ENCODE measurements at places on chromosomes 5 and 9.

- no peak for DNase-seq
Observed at GRCh38 chr5:1134478-1134877, 22.6 kb upstream of the SLC12A7 start.

- no peak for DNase-seq
Observed at GRCh38 chr5:80619086-80619485, 35.4 kb upstream of the MSH3 start.

DNA sequence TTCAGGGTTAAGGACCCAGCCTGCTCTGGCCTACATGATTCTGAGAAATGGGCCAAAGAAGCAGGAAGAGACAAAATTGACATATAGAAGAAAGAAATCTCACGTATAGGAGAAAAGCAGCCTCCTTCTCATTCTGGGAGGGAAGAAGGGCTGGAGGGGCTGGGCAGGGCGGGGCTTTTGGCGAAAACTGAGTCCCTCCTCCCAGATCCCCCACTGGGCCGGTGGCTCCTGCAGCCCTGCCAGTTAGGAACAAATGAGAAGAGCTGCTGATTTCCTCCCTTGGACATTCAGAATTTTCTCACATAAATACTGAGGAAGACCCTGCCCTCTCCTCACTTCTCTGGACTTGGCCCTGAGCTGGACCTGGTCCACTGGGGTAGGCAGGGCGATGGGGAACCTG, at the start of gene WNT8A:
Gene WNT8A, plus strand, starts transcription at position 332 of the 400 bp plus-strand sequence. CDS start 95 bp downstream, outside the sequence.
- no peak for DNase-seq

GRCh38 chr5:57880216-57880615, 397.6 kb upstream of the ACTBL2 start:
- no peak for DNase-seq

DNA sequence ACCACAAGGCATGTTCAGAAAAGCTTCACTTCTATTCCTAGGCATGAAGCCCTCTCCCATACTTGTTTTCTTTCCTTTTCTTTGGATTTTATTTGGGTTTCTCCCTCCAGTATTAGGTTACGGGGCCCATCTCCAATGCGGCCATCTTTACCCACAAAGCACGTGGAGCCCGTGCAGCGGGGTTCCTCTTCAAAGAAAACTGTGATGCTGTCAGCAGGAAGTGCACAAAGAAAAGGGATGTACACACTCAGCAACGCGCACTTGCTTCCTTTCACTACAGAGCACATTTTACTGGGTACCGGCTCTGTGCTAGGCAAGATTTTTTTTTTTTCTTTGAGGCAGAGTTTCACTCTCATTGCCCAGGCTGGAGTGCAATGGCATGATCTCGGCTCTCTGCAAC, 106.6 kb downstream of the COL23A1 start:
- DNase-seq: no peak

- no peak for DNase-seq
Observed at GRCh38 chr9:104675611-104676010, 18.7 kb upstream of the OR13D1 start.

DNA sequence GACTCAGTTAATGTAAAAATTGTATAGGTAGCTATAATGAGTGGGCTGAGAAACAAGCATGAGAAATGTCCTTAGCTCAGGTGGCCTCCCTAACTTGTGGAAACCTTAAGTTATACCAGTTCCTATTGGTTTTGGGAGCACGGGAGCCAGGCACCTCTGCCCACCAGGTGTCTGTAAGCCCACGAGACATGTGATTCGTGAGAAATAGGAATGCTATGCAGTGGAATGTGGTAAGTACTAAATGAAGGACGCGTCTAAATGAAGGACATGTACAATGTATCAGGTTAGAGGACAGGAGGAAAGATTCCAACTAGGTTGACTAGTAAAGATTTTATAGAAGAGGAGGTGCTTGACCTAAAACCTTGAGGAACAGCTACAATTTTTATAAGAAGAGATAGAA, 46.0 kb upstream of the F2RL2 start:
- no peak for DNase-seq

DNA sequence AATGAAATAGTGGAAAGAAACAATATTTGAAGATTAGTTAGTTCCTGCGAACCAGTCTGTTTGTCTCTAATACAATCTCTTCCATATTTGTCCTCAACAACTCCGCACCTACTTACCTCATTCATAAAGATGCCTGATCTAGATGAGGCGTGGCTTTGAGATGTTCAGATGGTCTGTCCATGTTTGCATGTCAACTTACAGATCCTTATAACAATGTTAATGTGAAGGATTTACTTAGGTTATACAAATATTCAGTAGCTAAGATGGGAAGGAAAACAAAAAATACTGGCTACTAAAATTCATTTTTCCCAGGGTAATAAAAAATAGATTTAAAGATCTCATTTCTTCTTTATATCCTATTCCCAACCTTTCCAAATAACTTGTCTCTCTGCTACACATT, 8.3 kb downstream of the CDC14B start:
- no peak for DNase-seq

GRCh38 chr9:97940233-97940632, 2.3 kb upstream of the HEMGN start:
- no peak for DNase-seq

DNA sequence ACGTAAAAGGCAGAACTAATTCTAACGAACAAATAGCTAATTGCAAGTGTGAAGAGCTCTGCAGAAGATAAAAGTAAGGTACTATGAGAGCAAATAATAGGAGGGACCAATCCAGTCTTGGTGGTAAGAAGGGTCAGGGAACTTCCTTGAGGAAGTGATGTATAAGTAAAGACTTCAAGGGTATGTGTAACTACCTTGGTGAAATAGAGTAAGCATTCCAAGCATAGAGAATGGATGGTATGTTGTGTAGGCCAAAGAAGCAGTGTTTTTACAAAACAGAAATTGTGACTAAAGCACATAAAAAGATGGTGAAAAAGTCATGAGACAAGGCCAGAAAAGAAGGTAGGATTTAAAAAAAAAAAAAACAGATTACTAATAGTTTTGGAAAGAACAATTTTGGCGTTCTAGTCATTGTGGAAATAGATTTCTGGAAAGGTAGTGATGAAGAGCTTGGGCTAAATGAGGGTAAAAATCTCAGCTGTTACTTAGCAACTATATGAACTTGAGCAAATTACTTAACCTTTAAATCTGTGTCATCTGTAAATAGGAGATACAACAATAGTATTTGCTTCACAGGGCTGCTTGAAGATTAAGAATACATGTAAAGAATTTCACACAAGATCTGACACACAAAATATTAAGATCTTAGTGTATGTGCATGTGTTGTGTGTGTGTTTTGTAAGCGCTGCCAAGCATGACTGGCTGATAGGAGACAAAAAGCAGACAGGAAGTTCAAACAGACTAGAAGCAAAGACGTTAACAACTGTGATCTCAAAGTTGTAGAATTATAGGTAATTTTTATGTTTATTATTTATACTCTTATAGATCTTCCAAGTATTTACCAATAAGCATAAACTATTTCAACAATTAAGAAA, 73.5 kb downstream of the NR6A1 start:
- no peak for DNase-seq

- no peak for DNase-seq
Observed at GRCh38 chr5:107513337-107514085, 157.2 kb downstream of the EFNA5 start.
